ENCODE measurements at places on chromosomes 5 and 9.

- no peak for DNase-seq
These were observed 854.1 kb downstream of the MAT2B start for GRCh38 chr5:164359260-164360255.

DNA sequence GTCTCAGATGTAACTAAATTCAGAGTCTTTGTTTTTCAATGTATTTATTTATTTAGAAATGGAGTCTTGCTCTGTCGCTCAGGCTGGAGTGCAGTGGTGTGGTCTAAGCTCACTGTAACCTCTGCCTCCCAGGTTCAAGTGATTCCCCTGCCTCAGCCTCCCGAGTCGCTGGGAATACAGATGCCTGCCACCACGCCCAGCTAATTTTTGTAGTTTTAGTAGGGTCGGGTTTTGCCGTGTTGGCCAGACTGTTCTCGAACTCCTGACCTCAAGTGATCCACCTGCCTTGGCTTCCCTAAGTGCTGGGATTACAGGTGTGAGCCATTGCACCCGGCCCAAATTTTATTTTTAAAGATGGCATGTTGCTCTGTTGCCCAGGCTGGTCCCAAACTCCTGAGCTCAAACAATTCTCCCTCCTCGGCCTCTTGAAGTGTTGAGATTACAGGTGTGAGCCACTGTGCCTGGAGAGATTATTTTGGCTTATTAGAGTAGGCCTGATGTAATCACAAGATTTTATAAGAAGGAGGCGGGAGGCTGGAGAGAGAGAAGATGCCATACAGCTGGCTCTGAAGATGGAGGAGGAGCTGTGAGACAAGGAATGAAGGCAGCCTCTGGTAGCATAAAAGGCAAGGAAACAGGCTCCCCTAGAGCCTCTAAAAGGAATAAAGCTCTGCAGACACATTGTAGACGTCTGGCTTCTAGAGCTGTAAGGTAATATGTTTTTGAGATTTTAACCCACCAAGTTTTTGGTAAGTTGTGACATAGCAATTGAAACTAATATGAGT lies 12.9 kb upstream of the KLF9 start:
- DNase-seq: no peak

- DNase-seq: no peak
These were observed 30.1 kb upstream of the RAI14 start for GRCh38 chr5:34626036-34626435.

DNA sequence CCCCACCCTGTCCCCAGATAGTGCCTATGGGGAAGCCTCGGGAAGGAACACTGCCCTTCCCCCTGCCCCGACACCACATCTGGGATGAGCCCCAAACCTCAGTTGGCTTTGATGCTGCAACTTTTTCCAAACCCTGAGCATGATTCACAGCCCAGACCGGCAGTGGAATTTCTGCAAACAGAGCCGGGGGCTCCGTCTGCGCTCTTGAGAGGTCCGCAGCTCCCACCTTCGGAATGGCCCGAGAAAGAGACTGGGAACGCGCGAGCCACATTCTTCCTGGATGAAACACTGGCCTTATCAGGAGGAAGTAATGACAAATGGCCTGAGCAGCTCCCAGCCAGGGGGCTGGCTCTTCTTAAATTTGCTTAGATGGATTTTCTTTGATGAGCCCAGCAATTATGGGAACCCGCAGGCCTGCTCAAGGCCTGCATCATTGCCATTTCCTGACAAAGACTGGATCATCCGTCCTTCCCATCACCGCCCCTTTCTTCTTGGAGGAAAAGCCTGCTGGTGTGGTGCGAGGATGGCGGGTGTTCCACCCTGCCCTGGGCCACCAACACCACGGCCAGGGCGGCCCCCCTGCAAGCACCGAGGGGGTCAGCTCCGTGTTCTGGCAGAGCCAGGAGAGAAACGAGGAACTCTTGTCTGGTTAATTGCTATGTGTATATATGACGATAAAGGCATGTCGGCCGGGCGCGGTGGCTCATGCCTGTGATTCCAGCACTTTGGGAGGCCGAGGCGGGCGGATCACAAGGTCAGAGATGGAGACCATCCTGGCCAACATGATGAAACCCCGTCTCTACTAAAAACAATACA lies 38.8 kb upstream of the COL5A1 start:
- DNase-seq: no peak

GRCh38 chr9:135526089-135526729 lies 5.0 kb downstream of the LCN1 start:
- DNase-seq: no peak

DNA sequence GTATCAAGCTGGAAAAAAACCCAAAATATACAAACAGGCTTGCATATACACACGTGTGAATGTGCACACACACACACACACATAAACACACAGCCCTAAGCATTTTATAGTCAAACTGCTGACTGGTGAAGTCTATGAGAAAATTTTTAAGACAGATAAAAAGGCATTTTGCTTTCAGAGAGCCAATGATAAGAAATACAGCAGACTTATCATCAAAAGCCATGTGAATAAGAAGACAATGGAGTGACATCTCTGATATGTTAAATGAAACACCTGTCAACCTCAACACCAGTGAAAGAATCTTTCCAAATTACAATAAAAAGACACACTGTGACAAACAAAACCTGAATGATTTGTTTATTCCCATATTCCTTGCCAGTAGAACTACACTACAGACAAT lies 233.3 kb downstream of the CDH9 start:
- no peak for DNase-seq

DNA sequence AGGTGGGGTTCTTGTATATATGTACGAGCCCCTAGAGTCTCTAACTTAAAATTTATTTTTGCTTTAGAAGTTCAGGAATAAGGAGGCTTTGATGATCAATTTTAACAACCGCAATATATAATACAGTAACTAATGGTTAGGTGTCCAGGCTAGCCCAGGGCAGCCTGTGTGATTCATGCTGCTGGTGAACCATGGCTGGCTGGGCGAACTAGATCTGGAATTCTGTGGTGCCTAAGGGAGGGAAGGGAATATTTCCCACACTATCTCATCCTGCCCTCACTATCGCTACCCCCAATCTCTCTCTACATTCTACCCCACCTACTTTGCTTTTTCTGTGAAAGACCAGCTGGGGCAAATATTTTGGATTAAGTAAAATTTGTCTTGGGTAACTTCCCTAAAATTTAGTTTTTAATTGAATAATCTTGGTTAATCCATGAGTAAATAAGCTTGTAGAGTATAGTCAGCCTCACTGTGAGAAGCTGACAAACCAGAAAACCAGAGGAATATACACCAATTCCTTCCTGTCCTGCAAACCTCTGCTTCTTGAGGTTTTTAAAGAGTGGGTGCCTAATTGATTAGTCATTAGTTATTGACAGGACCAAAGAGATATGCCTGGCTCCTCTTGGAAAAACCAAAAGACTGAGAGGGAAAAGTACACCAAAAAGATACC lies 115.1 kb upstream of the CCDC152 start:
- DNase-seq: no peak

GRCh38 chr5:64869419-64869818 lies 100.7 kb downstream of the CWC27 start:
- no peak for DNase-seq

- no peak for DNase-seq
These were observed 50.8 kb downstream of the SEMA5A start for GRCh38 chr5:9495121-9495520.

DNA sequence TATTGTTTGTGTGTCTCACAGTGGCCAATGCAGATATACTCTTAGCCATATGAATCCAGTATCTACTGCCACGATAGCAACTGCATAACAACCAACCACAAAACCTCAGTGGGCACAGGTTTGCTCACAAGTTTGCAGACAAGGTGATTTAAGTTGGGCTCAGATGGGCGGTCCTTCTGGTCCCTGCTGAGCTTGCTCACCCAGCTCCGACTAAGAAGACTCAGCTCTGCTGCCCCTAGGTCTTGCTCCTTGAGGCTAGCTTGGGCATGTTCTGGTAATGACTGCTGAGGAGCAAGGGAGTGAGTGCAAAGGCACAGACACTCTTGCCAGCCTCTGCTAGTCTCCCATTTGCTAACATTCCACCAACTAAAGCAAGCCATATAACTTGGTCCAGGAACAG lies 52.6 kb downstream of the MTX3 start:
- no peak for DNase-seq

DNA sequence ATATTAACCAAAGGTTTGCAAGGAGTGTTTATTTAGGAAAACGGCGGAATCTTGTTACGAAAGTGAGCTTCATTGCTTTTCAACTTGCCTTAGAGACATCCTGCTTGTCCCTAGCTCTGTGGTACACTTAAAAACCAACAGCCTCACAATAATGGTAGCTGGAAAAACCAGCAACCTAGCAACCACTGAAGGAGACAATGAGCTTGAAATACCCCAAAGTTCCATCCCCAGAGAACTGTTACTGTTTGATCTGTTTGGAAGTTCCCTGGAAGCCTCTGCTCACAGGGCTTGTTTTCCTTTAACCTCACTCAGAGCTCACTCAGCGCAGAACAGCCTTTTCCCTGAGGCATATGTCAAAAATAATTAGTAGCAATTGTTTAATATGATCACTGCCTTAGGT lies 43.2 kb downstream of the SH3TC2 start:
- DNase-seq: no peak

- DNase-seq: peak; percentile 52
These were observed 71.3 kb downstream of the TMC1 start for GRCh38 chr9:72592502-72593403.

GRCh38 chr9:109341561-109341960 lies 20.7 kb upstream of the EPB41L4B start:
- no peak for DNase-seq

- DNase-seq: no peak
These were observed 91.1 kb downstream of the MYO10 start for GRCh38 chr5:16844952-16845351.

- no peak for DNase-seq
These were observed 8.1 kb downstream of the TAL2 start for GRCh38 chr9:105670315-105670714.

DNA sequence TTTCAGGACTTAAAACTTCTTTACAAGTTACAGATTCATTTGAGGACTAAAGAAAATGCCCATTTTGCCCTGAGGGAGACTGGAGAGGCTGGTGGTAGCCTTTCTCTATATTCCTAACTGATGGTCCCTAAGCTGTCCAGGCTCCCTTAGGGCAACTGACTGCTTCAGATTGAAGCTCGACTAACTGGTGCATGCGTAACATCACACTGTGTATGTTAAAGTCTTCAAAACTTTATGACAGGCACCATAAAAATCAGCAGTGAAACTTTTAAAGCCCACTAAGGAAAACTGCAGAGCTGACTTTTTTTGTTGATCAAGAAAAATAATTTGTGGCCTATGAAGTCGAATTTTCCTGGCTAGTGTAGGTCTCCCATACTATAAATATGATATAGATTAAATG lies 233.0 kb upstream of the RPS23 start:
- DNase-seq: no peak

DNA sequence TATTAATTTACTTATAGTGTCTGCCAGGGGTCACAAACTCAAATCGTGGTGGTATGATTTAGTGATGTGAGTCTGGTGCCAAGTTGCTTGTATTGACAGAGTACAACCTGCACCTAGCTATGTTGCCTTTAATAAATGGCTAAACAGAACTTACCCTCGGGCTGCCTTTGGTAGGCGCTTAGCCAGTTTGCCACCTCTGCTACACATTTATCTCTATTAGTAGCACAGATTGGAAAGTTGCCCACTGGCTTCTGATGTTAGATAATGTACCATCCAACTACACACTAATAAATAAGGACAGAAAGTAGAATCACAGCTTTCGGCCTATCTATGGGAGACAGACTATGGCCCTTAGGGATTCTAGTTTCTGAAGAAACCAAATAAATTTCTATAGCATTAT lies 368.4 kb downstream of the MAN2A1 start:
- no peak for DNase-seq

DNA sequence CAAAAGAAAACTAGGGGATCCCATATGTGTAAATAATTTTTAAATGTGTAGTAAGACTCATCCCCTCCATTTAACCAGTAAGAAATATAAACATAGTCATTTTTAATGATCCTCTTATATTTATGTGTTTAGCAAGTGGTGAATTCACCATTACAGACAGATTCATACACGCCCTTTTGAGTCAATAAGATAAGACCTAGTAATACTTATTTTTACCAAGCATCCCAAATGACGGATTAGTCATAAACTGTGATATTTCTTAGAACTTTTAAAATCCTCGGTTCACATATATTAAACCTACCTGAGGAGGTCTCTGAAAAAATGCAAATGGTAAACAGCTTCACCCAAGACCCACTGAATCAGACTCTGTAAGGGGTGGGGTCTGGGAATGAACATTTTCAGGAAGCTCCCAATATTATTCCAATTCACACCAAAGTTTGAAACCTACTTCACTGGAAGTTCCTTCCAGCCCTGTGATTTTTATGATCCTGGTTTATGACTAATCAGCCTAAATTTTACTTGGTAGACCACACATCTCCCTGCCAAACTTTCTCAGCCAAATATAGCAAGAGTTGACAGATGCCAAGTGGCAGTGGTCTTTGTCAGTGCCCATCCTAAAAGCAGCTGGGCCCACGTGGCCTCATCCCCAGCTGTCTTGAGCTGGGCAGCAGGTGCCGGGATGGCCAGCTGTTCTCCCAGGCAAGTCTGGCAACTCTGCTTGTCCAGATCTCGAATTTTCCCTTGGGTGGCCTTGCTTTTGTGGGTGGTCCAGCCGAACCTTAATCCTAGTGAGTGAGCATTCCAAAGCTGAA lies 559.0 kb upstream of the RGMB start:
- DNase-seq: no peak

- DNase-seq: no peak
These were observed 41.8 kb downstream of the CSF2 start for GRCh38 chr5:132115375-132115774.

- no peak for DNase-seq
These were observed 5.3 kb downstream of the SLC36A3 start for GRCh38 chr5:151298063-151298855.

- no peak for DNase-seq
These were observed 7.3 kb downstream of the PRR7 start for GRCh38 chr5:177453852-177454396.

DNA sequence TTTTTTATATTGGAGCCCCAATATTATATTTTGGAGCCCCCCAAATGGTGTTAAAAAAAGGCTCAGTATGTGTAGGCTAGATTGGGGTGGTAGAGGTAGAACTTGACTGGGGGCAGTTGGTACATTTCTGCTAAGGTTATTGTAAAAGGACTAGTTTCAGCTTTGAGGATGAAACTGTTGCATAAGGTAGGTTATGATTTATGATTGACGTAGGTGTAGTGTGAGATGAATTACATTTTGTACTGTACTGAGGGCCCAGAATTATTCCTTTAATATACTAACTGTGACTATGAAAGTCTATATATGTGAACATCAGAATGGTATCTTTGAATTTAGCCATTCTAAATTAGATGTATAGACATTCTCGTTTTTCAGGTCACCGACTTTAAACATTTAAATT lies 3.6 kb downstream of the RIC1 start:
- DNase-seq: no peak

Data from NCI-H526 (cell line).